ENCODE measurements at places on chromosomes 4 and X.

- DNase-seq: no peak
These were observed 125.4 kb upstream of the DMD start for GRCh38 chrX:33336783-33337182.

- DNase-seq: no peak
These were observed 69.2 kb upstream of the MTM1 start for GRCh38 chrX:150499240-150499639.

DNA sequence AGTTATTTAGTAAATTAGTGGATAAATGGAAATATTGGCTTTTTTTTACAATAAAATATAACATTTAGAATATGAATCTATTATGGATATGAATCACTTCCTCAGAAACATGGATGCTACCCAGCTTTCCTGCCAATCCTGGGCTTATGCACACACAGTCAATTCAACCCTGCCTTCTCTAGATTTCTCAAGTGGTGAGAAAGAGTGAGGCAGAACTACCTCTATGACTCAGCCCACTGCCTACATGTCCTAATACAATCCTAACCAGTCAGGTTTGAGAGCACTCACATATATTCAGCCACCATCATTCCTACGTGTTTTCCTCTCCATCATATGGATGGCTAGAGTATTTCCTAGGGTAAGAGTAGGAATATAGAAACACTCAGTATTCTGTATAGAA lies 91.1 kb upstream of the ANKRD50 start:
- no peak for DNase-seq

DNA sequence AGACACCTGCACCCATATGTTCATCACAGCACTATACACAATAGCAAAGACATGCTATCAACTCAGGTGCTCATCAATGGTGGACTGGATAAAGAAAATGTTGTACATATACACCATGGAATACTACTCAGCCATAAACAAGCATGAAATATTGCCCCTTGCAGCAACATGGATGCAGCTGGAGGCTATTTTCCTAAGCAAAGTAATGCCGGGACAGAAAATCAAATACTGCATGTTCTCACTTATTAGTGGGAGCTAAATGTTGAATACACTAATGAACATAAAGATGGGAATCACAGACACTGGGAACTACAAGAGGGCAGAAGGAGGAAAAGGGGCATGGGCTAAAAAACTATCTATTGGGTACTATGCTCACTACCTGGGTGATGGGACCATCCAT lies 278.5 kb downstream of the GPC3 start:
- no peak for DNase-seq

DNA sequence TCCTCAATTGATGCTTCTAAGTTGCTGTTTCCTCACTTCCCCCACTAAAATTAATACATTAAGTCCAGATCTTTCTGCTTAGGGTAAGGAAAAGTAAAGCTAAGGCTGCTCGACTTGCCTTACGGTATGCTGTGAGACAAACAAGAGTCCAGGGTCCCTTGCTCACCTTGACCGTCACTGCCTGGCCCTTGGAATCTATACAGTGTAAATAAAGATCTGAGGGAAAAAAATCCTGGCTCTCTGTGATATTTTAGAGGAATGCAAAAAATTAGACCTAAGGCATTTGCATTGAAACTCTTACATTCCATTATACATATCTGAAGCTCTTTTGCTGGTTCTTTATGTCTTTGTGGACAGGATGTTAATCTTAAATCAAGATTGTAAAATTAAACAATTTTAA lies 129.6 kb upstream of the HCCS start:
- peak; percentile 28 for DNase-seq

- DNase-seq: no peak
These were observed 14.7 kb downstream of the HELQ start for GRCh38 chr4:83440899-83441298.

- DNase-seq: peak; percentile 83
These were observed 599 bp downstream of the NUP54 start for GRCh38 chr4:76147454-76148141.

- DNase-seq: no peak
These were observed 1844.6 kb upstream of the TENM3 start for GRCh38 chr4:180398564-180398963.
